NCI-H1436 treated with DMSO at 0.1 percent for 48 hours (cell line): ENCODE measurements at places on chromosomes 12 and 14.

DNA sequence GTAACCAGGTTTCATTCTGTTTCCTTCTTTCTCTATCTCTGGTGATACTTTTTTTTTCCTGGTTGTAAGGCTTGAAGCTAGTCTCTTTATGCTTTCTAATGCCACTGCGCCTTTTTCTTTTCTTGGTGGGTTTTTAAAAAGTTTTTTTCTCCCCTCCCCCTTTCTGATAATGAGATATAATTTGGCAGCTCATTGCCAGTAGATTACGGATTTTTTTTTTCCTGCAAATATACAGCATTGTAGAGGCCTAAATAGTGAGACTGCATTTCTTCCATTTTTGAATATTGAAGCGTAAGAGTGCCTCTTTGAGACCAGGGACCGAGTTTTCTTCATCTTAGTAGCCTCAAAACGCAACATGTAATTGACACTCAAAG, 1.1 kb downstream of the PAPOLA start:
- no peak for DNase-seq

GRCh38 chr12:85644508-85644907, 191.7 kb downstream of the RASSF9 start:
- no peak for DNase-seq

- no peak for DNase-seq
These were observed 90.5 kb upstream of the FOXN3 start for GRCh38 chr14:89507521-89507920.

DNA sequence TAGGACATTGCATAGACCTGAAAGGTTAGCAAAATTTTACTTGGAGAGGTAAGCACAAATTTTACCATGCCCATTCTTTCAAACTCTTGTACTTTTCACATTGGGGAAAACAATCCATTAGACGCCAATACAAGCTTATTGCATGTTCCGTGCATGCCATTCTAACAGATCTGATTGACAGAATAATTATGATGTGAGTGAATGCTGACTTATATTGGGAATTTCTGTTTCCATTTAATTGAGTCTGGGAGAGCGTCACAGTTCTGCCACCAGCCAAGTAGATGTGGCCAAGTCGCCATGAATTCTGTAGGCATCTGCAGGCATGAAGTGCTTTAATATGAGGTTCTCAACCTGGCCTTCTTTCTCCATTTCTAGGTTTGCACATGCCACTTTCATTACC, 1097.4 kb downstream of the VRK1 start:
- DNase-seq: no peak

DNA sequence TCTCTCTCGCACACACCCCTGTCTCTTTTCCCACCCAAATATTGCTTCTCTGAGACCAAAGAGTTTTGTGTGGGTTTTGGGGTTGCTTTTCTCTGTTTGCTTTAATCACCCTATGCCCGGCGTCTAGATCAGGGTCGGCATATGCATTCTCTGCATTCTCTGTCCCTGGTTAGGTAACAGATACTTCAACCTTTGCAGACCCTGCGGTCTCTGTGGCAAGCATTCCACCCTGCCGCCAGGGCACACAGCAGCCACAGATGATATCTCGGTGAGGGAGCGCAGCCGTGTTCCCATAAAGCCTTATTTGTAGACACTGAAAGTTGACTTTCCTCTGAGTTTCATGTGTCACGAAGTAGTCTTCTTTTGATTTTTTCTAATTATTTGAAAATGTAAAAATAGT, 110.4 kb upstream of the FZD10 start:
- no peak for DNase-seq

- no peak for DNase-seq
These were observed 16.7 kb downstream of the ALDH1L2 start for GRCh38 chr12:105067511-105068031.

DNA sequence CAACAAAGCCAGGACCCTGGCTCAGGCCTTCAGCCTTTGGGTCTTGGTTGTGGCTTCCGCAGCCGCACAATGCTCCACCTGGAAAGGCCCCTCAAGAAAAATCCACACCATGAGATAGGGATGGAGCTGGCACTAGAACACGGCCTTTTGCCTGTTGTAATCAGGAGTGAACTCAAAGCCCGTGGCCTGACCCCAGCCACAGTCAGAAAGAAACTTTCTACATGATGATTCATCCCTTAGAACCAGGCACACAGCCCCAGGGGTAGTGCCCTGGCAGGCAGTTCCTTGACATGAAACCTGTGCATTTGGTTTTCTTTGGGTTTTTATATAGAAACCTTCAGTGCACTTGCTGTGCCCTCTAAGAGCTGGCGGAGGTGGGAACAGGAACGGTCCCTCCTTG, 5.1 kb downstream of the CLMN start:
- DNase-seq: no peak

DNA sequence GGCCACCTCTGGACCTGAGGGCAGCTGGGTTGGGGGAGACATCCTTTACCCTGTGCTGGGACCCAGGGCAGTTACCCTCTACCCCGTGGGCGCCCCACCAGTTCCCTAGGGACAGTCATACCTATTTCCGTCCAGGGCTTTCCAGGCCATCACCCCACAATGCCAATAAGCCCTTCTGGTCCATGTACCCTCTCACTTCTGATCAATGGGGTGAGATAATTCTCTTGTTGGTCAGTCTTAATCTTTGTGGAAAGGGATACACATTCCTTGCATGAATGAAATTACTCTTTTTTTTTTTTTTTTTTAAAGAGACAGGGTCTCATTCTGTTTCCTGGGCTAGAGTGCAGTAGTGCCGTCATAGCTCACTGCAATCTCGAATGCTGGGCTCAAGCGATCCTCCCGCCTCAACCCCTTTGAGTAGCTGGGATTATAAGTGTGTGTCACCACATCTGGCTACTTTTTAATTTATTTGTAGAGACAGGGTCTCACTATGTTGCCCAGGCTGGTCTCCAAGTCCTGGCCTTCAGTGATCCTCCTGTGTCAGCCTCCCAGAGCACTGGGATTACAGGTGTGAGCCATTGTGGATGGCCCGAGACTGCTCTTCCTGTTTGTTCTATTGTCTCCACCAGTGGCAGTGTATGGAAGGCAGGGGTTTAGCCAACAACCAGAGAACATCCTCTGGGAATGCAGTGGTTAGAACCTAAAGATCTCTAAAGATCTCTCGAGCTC, 46.3 kb upstream of the STON2 start:
- DNase-seq: no peak

DNA sequence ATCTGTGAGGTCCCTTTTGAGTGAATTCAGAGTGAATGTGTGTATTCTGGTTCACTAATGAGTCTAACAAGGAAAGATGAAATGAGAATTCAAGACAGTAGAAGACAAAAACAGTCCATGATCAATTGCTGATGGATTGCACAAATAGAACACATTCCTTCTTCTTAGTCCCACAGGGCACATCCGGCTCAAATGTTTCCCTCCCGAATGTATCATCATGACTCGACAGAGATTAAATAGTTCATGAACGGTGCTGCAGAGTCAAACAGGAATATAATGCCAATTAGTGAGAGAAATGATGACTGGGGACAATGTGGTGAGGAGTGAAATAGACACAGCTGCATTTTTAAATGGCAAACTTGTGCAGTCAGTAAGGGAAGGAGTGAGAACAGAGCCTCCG, 11.5 kb upstream of the SFSWAP start:
- no peak for DNase-seq

GRCh38 chr14:61335049-61335448, 13.7 kb downstream of the PRKCH start:
- DNase-seq: no peak

GRCh38 chr14:95163666-95164065, 6.3 kb upstream of the DICER1 start:
- DNase-seq: no peak
